ENCODE measurements at places on chromosomes 3 and 15.

DNA sequence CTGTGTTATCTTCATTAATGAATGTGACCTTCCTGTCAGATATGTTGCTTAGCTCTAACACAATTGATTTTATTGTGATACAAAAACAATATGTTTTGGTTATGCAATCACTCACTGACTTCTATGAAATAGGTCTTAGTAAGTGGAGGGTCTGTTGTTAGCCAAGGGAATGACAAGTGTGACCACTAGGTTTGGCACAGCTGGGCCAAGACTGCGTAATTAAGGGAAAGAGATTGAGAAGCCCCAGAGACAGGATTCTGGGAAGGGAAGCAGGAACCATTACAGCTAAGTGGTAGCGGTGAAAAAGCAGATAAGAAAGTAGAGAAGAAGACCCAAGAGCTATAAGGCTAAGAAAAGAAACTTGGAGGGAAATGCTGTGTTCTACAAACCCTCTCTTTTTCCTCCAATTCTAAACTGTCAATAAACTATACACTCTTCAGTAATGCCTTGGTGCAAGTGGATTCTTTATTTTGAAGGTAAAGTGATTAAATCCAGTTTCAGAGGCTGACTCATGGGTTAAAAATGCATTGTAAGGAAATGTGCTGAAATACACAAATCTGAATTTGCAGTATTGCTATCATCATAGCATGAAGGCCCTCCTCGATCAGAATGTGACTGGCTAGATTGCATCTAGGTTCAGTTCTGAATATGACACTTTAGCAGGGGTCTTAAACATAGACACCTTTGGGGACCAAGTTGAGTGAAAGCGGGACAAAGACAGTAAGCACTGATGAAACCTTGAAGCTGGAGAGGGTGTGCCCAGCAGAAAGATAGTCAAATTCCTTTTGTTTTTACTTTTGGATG is 26.1 kb downstream of the KCNMB2 start:
- DNase-seq = no peak

DNA sequence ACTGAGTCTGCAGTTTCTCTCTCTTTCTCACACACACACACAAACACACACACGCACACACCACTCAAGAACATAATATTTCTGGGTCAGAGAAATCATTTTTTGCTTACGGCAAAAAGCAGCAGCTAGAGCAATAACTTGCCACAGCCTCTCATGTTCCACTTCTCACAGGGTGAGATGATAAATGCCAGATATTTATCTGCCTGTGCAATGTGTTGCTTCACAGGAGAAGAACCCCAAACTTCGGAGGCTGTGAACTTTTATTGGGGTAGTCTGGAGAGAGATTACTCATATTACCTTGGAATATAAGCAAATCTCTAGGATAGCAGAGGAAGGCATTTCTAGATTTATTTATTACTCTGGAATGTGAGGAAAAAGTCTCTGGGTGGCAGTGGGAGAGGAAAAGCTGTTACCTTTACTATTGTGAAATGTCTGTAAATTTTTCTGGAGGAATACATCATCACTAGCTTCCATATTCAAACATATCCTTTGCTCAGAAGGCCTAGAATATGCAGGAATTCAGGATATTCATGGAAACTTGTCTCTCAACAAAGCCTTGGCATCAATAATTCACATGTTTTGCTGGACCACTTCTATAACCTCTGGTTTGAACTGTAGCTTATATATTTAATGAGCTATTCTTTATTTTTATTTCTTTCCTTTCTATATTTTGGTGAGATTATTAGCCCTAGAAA is 369.2 kb downstream of the NSUN3 start:
- no peak for DNase-seq

GRCh38 chr15:27210176-27210575 is 239.2 kb downstream of the GABRG3 start:
- no peak for DNase-seq

- DNase-seq = no peak
Observed at GRCh38 chr3:26712211-26713026, 89.8 kb downstream of the LRRC3B start.

DNA sequence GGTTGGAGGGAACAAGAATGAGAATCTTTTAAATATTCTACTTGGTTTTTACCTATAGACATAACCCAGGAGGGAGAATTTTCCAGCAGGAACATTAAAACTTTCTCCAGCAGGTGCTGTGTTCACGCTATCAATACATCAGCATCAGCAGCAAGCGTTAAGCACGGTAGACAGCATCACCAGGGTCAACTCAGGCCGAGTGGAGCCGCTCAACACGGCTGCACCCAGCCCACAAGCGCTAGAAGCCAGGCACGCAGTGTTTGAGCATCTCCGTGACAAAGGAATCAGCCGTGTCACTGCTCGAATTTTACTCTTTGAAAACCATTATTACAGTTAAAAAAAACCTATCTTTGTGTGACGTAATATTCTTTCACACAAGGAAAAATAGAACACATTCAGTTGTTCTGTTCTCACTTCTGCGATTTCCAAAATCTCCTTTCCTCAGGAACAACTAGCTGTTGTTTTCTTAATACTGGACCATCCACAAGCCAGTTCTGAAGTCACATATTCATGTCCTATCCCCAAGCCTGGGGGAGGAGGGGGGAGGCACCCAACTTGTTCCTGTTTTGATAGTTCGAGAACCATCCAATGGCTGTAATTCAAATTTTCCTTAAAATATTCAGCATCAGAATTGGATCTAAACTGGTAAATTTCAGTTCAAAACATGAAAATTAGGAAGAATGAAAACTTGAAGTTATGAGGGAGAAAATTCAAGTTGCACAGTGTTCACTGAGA is 77.9 kb downstream of the ADAMTS17 start:
- no peak for DNase-seq

DNA sequence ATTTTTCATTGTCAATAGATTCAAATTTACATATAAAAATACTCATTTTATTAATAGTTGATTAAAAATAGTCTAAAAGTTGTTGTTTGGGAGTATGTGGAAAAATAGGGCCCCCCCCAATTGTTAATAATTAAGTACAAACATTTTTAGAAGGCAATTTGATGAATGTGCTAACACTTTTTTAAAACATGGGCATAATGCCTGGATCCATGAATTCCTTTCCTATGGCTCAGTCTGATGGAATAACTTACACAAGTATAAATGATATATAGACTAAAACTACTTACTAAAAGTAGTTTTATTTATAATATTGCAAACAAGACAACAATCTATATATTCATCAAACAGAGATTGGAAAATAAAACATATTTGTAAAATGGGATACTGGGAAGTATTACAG is 247.2 kb upstream of the LRRN1 start:
- DNase-seq = no peak

DNA sequence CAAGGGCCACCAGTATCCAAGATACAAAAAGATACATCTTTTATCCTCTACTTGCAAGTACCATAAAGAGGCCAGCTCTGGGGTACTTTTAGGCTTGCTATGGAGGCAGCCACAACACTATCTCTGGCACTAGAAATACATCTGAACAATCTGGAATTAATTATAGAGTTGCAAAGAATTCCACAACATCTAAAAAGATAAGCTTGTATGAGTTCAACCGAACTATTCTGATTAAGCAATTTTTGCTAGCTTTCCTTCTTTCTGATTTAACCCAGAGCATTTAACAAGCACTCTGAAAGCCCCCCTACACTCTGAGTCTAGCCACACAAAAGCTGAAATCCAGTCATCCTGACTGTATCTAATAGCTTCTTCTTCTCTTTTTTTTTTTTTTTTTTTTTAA is 95.4 kb downstream of the FRMD5 start:
- DNase-seq = no peak

- no peak for DNase-seq
Observed at GRCh38 chr3:108673988-108674661, 83.1 kb downstream of the RETNLB start.

DNA sequence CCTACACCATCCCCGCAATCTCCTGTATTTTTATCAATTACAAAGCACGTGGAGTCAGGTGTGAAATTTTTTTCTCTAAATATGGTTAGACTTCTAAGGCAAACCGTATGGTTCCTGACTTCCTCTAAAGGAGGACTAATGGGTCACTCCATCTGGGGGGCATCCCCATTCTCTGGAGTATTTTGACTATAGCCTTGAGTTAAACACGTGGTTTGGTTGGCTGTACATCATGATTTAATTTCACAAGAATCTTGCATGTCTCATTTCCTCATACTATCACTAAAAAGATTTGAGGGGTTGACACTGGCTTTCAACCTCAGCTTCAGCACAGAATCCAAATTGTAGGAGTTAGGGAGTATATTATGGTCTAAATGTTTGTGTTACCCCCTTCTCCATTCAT is 25.3 kb upstream of the ZNF770 start:
- no peak for DNase-seq

DNA sequence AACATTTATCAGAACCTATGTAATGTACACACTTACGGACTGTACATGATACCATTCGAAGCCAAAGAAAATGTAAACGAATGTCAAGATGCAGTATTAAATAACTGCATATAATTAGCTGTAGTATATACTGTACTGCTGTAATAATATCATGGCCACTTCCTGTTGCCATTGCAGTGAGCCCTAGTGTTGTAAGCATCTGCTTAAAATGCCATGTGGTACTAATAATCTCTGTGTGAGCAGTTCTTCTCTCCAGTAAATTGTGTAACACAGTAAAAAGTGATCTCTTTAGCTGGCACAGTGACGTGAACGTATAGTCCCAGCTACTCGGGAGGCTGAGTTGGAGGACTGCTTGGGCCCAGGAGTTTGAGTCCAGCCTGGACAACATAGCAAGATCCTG is 8.6 kb downstream of the SPG11 start:
- DNase-seq = no peak

DNA sequence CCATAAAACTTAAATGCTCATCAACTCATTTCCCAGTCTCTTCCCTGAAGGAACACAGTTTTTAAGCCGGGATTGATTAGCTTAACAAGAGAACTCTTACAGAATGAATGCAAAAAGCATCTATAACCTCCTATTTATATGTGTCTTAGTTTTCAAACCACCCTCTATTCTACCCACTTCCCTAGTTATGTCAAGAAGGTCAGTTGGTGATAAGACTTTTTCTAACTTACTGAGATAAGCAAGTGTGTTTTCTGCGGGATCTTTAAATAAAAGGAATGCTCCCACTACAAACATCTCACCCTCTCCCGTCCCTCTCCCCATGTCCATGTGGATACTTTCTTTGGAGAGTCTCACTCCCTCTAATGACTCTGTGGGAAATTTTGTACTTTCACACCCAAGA is 218.5 kb downstream of the SV2B start:
- DNase-seq = no peak

DNA sequence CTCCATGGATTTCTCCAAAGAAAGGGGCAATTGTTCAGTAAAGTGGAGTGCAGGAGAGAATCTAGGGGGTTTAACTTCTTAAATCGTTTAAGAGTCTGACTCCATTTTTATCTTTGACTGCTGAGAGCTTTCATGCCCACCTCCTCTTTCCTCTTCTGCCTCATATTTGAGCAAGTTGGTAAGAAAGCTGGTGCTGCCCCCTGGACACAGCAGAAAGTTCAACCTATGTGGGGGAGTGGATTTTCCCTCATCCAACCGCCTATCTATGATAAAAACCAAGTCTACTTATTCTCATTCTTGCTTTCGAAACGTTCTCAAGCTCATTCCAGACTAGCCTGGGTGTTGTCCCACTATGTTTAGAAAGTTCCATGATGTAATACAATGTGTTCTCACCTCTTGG is 26.0 kb downstream of the HHLA2 start:
- no peak for DNase-seq

DNA sequence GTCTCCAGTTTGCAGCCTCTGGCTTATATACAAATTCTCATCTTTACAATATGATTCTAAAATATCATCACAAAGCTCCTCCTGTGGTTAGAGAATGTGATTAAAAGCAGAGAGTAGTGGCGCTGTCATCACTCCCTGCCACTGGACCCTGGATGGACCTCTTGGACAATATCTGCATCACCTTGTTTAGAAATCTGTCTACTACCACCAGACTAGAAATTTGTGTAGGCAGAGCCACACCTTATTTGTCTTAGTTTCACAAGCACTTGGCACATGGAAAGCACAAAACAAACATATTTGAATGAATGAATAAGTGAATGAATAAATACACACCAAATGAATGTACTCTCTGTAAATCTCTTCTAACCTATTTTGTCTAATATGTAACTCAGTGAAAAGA is 68.1 kb downstream of the IMPG2 start:
- no peak for DNase-seq

DNA sequence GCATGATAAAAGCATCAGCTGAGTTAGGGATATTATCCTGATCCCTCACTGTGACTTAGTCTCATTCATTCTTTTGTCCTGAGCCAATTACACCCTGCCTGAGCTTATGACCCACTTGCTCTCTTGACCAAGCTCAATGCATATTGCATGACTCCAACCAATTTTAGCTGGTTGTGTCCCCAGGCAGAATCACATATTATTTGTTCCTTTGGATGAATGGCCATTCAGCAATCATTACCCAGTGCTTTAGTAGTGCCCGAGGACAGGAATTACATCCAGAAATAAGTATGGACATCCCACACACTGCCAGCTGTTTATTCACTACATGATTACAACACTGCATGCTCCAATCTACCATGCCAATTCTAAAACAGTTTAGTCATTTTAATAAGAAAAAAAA is 322.5 kb downstream of the ZBBX start:
- no peak for DNase-seq

DNA sequence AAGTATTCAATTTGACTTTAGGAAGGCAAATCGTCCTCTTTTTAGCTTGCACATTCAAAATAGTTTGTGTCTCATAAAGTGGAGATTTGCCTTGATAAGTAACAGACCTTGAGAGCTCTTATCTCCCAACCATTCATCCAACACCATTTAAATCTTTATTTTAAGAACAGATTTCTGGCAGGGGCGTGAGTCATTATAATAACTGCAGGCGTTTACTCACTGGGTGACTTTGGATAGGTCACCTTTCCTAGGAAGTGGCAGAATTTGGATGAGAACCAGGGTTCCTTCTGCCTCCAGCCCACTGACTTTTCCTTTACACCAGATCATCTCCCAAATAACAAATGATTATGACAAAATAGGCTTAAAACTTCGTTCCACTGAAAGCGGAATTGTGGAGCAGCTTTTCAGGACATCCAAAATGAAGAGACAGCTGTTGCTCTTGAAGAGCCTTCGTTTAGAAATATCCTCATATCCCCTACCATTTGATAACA is 5.0 kb downstream of the LMCD1 start:
- no peak for DNase-seq

DNA sequence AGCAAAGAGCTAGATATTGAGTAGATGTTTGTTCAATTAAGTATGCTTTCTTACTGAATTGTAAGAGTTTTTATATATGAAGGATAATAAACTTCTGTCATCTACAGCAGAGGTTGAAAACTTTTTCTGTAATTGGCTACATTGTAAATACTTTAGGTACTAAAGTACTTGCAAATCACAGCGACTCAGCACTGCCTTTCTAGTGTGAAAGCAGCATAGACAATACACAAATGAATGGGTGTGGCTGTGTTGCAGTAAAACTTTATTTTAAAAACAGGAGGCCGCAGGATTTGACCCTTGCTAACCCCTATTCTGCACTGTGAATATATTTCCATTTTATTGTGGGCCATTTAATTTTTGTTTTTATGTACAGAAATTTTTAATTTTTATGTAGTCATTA is 104.3 kb upstream of the TMC3 start:
- no peak for DNase-seq

- DNase-seq = no peak
Observed at GRCh38 chr3:195446359-195446758, 3.5 kb upstream of the ACAP2 start.
